Right ventricle myocardium inferior (tissue), 1 donor: ENCODE measurements at places on chromosomes 3 and 15.

DNA sequence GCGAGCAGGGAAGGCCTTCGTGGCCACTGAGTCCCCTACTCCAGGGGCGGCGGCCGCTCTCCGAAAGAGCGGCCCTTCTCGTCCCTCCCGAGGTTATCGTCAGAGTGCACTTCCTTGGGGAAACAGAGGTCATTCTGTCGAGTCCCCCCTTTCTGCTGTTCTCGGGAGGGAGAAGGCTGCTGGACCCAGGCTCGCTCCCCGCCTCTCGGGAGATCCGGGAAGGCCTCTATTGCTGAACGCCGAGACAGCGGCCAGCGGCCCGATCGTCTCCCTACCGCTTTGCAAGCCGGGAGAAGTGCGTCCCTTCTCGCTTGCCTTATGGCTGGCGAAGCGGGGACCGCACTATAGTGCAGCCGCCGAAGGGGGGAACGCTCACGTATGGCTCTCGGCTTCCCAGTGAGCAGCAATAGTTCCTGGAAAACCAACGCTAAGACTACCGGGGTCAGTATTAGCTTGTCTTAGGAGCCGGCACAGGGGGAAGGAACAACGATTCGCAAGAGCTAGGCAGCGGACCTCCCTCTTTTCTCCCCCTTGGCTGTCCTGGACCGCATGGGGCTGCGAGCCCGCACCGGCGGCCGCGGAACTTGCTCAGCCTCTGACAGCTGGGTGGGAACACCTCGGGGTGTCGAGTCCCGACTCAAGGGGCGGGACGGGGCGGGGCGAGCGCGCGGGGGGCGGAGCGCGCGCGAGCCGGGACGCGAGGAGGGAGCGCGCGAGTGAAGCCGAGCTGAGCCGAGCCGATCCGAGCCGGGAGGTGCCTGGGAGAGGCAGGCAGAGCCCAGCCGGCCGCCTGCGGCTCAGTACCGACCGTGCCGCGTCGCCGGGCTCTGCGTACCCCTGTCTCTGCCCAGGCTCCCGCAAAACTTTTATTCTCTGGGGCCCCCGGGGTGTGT is 930 bp upstream of the PPM1L start:
- DNase-seq: peak; percentile 95

DNA sequence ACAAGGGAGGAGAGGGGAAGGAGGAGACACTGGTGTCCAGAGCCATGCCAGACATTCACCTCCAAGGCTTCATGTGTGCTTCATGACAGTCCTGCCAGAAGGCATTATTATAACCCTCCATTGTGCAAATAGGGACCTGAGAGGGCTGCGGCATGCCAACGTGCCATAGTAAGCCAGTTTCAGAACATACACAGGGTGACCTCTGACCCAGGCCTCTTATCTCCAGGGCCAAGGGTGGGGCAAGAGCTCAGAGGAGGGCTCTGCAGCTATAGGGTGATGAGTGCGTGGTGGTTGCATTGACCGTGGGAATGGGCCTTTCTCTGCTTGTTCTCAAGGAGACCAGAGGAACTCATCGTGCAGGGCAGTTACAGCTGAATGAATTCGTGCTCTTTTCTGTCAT is 9.7 kb upstream of the ACSBG1 start:
- no peak for DNase-seq

- DNase-seq: no peak
Measured at GRCh38 chr3:71972031-71972430, 187.1 kb upstream of the PROK2 start.

DNA sequence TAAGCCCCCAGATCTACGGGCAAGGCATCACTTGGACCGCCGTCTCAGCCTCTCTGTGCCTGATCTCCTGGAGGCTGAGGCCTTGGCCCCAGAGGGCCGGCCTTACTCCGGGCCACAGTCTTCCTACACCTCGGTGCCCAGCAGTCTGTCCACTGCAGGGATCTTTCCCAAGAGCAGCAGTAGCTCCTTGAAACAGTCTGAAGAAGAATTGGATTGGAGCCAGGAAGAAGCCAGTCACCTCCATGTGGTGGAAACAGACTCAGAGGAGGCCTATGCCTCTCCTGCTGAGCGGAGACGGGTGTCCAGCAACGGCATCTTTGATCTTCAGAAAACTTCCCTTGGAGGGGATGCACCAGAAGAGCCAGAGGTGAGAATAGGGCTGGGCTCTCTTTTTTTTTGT is 67.0 kb downstream of the MCTP2 start:
- no peak for DNase-seq

DNA sequence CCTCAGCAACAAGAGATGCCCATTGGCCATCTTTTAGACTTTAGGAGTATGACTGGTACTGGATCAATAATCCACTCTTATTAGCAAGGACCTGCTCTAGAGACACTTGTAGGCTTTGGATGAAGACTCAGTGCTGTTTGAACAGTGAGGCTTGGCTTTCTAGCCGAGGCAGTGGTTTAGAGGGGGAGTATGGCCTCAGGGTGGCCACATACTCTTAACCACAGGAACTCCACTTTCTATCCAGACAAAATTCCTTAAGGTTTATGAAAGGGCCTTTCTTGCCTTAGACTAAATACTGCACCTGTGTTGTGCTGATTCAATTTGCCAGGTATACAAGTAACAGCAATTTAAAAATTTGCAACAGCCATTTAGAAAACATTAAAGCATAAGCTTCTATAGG is 1046.3 kb downstream of the DIPK2A start:
- DNase-seq: no peak

GRCh38 chr15:29018120-29018805 is 132.5 kb downstream of the APBA2 start:
- no peak for DNase-seq

GRCh38 chr15:52011711-52012144 is 7.3 kb upstream of the MAPK6 start:
- no peak for DNase-seq

- no peak for DNase-seq
Measured at GRCh38 chr3:45690336-45691035, 1.3 kb downstream of the SACM1L start.

GRCh38 chr3:35404571-35404970 is 234.8 kb upstream of the ARPP21 start:
- DNase-seq: no peak

DNA sequence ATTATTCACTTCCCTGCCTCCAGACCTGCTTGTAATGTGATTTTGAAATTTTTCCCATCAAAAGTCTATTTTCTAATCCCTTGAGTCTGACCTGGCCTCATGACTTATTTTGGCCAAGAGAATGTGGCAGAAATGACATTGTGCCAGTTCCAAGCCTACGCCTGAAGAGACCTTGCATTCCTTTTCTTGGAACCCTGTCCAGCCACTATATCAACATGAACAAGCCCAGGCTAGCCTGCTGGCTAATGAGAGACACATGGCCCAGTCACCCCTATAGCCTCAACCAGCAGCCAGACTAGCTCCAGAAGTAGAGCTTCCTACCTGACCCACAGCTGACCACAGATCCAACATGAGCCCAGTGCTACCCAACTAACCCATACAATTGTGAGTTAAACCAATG is 121.1 kb upstream of the ACP3 start:
- DNase-seq: no peak
